HFFc6 (cell line): ENCODE measurements at places on chromosomes 1 and 21.

DNA sequence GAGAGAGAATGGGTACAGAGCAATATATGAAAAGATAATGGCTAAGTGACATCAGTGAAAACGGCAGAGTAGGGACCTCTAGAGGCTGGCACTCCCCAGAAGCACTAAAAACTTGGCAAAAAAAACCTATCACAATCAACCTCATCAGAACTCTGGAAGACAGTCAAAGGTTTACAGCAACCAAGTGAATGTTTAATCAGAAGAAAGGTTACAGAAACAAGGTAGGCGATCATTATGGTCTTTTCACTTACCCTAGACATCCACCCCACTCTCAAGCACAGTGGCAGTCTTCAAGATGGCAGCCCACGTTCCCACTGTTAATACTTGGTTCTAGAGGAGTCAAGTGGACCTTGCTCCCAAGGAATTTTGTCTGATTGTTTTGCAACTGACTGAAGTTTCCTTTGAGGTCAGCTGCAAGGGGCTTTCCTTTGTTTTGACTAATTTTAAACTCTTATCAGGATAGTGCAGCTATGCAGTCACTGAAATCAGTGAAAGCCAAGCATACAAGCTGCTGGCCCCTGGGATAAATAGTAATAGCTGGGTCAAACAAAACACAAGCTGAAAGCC, 7.2 kb downstream of the KIFAP3 start:
- no peak for DNase-seq

DNA sequence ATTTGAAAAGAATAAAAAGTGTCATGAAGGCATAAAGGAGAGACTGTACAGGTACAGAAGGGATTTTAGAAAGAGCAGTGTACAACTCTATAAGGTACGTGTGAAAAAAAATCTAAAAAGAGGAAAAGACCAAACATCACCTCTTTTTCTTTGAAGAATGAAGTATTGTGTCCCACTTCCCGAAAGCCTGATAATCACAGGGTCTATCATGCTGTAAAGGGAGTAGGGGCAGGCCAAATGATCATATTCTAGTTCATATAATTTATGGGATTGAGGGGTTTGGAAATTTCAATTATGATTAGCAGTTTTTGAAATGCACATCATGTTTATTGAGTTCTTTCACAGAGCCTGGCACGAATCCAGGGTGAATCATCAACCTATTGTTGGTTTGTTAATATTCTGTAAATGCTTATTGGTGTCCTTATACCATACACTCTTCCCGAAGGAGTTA, 910 bp upstream of the RERE start:
- DNase-seq: peak; percentile 70

GRCh38 chr1:51433972-51434510, 85.0 kb downstream of the EPS15 start:
- DNase-seq: no peak

GRCh38 chr21:46455575-46456385, 2.9 kb upstream of the DIP2A start:
- DNase-seq: peak; percentile 53

- DNase-seq: no peak
Measured at GRCh38 chr1:233627376-233627775, 13.5 kb downstream of the KCNK1 start.
